ENCODE measurements at places on chromosomes 6 and 20.
A peak's percentile ranks its signal among the peaks of the same experiment; 100 is the strongest.

DNA sequence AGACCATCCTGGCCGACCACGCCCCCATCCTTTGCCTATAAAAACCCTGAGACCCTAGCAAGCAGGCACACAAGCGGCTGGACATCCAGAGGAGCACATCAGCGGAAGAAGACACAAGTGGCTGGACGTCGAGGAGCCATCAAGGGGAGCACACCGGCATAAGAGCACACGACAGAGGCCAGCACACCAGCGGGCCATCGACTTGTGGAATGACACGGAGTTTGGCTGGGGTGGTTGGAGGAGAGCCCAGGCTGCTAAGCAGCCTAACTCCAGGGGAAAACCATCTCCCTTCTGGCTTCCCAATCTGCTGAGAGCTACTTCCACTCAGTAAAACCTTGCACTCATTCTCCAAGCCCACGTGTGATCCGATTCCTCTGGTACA is 44.8 kb upstream of the BCLAF1 start:
- DNase-seq: no peak

GRCh38 chr6:14037402-14038277 is 79.9 kb upstream of the CD83 start:
- DNase-seq: peak; percentile 41

DNA sequence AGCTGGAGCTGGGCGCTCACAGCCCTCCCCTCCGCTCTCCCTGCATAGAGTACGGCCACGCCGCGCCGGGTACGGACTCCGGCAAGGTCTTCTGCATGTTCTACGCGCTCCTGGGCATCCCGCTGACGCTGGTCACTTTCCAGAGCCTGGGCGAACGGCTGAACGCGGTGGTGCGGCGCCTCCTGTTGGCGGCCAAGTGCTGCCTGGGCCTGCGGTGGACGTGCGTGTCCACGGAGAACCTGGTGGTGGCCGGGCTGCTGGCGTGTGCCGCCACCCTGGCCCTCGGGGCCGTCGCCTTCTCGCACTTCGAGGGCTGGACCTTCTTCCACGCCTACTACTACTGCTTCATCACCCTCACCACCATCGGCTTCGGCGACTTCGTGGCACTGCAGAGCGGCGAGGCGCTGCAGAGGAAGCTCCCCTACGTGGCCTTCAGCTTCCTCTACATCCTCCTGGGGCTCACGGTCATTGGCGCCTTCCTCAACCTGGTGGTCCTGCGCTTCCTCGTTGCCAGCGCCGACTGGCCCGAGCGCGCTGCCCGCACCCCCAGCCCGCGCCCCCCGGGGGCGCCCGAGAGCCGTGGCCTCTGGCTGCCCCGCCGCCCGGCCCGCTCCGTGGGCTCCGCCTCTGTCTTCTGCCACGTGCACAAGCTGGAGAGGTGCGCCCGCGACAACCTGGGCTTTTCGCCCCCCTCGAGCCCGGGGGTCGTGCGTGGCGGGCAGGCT is 4.6 kb downstream of the KCNK15 start:
- DNase-seq: no peak

- DNase-seq: no peak
Observed at GRCh38 chr20:24535941-24536730, 66.7 kb downstream of the SYNDIG1 start.

DNA sequence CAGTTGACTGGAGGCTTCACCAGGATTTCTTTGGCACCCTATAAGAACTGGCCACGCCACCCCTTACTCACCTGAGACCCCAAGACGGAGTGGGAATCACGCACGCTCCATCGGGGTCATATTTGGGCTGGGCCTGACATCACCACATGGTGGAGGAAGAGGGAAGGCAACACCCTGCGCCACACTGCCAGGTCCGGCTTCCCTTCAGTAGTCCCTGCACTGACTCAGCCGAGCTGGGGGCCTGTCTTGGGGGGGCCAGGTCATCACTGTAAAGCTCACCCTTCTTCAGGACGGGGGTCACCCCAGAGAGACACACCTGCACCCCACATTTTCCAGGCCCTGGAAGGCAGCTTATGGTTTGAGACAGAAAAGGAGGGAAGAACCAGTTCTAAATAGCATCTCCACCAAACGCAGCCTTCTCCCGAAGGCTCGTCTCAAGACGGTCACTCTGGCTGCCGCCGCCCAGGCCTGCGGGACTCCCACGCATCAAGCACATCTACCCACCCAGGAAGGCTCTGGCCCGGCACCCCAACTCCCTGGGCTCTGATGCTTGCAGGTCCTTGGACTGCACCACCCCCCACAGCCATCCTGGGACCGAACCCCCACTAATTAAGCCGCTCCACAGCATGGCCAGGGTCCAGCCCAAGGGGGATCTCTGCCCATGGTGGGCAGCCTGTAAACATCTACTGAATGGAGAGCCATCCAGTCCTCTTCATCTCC is 51.8 kb downstream of the GINS1 start:
- no peak for DNase-seq

- DNase-seq: no peak
Observed at GRCh38 chr6:127998985-127999384, 98.1 kb upstream of the THEMIS start.

GRCh38 chr6:157220485-157220884 is 102.8 kb downstream of the TMEM242 start:
- no peak for DNase-seq

DNA sequence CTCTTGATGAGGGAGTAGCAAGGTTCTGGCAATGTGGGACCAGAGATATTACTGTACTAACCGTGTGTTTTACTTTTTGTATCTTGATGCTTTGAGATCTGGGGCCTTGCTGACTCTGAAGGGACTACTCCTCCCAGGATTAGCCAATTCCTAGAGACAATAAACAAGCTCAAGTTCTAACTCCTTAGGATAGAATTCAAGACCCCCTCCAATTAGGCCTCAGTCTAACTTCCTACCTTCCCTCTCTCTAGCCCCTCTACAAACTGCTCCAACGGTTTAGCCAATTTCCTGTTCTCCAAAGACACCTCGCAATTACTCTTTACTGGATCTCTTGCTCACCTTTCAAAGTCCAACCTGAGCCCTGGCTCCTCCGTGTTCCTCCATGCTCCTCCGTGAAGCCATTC is 158.7 kb upstream of the JARID2 start:
- DNase-seq: no peak

DNA sequence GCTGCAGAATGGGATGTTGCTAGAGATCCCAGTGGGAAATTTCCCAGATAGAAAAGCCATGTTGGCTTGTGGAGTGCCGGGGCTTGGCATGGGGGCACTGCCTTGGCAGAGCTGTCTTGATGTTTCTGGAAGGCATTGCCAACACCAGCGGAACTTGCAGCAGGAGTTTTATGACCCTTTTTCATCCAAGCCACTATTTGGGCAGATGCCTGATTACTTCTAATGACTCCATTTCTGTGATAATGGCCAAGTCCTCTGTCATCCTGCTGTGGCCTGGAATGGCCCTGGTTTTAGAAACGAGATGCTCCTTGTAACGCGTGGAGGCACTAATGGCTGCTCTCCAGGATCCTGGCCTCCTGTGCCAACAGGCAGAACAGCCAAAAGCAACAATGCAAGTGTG is 229.0 kb downstream of the ZNF217 start:
- no peak for DNase-seq

DNA sequence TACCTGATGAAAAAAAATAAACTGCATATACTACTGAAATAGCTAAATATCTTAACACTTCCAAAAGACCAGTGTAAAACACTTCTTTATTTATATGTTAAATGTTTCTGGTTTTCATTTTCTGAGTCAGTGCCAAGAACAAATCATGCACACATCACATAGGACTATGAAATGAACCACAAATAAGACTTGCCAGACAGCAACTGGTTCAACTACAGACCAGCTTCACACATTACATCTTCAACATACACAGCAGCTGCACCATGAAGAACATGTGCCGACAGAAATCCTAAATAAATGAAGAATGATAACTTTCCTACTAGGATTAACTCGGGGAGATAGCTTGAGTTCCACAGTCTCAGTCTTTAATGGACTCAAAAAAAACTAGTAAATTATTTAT is 168.3 kb upstream of the STXBP5 start:
- no peak for DNase-seq

DNA sequence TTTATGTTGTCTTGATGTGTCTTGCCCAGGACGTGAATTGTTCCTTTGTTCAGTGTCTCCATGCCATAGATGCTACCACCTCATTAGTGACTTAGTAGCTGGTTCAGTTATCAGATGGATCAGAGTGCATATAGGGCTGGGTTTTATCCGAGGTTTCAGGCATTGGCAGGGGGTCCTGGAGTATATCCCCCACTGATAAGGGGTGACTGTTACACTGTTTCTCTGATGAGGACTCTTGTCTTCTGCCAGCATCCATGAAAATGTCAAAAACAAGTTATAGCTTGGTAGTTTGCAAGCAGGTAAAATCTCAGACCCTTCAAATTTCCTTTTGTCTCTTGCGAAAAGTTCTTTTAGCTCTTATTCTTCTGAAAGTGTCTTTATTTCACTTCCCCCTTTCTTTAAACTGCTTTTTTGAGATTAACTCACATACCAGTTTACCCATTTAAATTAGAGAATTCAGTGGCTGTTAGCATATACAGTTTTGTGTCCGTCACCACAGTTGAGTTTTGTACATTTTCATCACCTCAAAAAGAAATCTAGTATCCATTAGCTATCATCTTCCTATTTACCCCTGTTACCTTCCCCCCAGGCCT is 109.2 kb downstream of the CDYL start:
- DNase-seq: no peak

DNA sequence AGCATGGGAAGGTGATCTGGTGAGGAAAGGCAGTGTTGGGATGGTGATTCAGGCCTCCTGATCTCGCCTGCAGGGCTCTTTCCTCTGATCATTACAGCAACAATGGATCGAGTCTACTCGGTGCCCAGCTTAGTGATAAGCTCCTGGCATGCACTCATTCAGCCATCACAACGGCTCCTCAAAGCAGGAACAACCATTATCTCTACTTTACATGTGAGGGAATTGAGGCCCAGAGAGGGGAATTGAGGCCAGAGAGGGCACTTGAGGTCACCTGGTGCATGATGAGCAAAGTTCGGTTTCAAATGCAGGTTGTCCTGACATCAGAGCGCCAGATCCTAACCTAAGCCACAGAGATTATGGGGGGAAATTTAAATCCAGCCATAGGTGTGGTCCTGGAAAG is 42.0 kb upstream of the BPIFA2 start:
- no peak for DNase-seq

GRCh38 chr6:152575621-152576150 is 61.5 kb downstream of the SYNE1 start:
- peak; percentile 28 for DNase-seq

DNA sequence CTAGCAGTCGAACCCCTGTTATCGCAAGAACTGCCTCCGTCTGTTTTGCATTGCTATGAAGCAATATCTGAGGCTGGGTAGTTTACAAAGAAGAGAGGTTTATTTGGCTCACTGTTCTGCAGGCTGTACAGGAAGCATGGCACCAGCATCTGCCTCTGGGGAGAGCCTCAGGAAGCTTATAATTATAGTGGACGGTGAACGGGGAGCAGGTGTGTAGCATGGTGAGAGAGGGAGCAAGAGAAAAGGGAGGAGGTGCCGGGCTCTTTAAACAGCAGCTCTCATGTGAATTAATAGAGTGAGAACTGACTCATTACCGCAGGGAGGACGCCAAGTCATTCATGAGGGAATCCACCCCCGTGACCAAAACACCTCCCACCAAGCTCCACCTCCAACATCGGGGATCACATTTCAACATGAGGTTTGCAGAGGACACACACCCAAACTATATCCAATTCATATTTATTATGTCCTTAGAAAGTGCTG is 172.6 kb upstream of the KCNG1 start:
- no peak for DNase-seq

- no peak for DNase-seq
Observed at GRCh38 chr6:90406957-90407356, 110.3 kb upstream of the BACH2 start.

GRCh38 chr6:148854096-148854495 is 107.3 kb downstream of the UST start:
- DNase-seq: no peak

DNA sequence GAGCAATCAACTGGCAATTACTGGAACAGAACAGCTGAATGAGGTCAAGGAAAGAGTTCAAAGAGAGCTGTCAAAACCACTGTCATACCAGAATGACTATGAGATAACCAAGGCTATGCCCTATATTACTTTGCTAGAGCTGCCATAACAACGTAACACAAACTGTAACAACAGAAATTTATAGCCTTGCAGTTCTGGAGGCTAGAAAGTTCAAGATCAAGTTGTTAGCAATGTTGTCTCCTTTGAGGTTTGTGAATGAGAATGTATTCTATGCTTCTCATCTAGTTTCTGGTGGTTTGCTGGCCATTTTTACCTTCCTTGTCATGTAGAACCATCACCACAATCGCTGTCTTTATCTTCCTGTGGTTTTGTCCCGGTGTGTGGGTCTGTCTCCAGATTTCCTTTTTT is 1323.0 kb upstream of the GJE1 start:
- DNase-seq: no peak

- DNase-seq: no peak
Observed at GRCh38 chr6:36566418-36566905, 19.2 kb upstream of the STK38 start.

DNA sequence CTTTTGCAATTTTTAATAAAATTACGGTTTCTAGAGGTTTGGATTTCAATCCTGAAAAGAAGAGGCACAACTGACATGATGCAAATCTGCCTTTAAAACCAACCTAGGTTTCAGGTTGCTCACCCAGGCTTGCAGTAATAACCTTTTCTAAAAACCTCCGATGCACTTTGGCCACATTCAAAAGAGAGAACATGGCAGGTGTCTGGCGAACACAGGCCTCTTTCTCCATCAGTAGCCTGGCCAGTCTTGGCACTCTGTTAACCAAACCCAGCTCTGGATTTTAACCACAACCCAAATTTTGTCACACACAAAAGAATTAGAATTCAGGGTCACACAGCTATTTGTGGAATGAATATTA is 55.8 kb upstream of the MAFB start:
- DNase-seq: no peak

GRCh38 chr6:158783851-158784250 is 35.3 kb downstream of the EZR start:
- no peak for DNase-seq

DNA sequence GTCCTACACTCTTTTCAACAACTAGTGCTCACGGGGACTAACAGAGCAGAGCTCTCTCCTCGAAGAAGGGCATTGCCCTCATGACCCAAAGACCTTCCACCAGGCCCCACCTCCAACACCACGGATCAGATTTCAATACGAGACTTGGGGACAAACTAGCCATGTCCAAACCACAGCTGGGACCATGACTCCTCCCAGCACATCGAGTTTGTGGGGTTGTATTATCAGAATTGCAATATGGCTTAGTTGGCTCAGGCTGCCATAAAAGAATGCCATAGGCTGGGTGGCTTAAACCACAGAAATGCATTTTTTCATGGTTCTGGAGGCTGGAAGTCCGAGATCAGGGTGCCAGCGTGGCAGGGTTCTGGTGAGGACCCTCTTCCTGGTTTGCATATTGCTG is 189.7 kb upstream of the PMEPA1 start:
- DNase-seq: no peak

GRCh38 chr6:122078481-122078880 is 321.0 kb upstream of the HSF2 start:
- DNase-seq: no peak

- DNase-seq: peak; percentile 63
Observed at GRCh38 chr6:106163966-106164877, 78.1 kb downstream of the PRDM1 start.

GRCh38 chr20:50227506-50227905 is 36.9 kb downstream of the CEBPB start:
- no peak for DNase-seq

All from fibroblast of the conjunctiva (primary cell).